ENCODE measurements at places on chromosomes 5 and 9.

GRCh38 chr9:87445646-87446045 lies 52.0 kb upstream of the DAPK1 start:
- no peak for DNase-seq

GRCh38 chr9:30591461-30591860 lies 1793.0 kb upstream of the ACO1 start:
- DNase-seq, result no peak

GRCh38 chr5:33929925-33930690 lies 6.1 kb upstream of the RXFP3 start:
- no peak for DNase-seq

- DNase-seq, result no peak
These were observed 53.5 kb downstream of the FBXO38 start for GRCh38 chr5:148437249-148437648.

GRCh38 chr9:113139225-113139829 lies 11.5 kb upstream of the SLC31A2 start:
- no peak for DNase-seq

GRCh38 chr9:19379697-19380046 lies 364 bp downstream of the RPS6 start:
- DNase-seq, result peak; percentile 59
